ENCODE measurements at places on chromosomes 3 and 15.

- DNase-seq: no peak
These were observed 13.2 kb downstream of the AAGAB start for GRCh38 chr15:67241132-67241855.

DNA sequence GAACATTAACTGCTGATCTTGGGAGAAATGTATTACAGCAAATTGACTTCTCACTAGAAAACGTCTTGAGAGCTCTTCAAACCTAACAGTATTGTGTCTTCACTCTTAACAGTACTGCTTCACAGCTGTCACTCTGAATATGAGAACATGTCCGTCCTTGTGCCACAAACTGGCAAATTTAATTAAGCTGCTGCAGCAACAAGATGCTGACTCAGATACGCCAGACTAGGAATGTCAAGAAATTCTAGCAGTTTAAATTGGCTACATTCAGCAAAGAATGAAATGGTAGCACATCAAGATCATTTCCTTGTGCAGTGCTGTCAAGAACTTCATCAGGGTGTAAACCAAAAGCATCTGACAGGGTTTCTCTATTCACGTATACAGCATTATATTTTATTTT, 7.6 kb downstream of the ICE2 start:
- DNase-seq: no peak

- peak; percentile 39 for DNase-seq
These were observed 6.3 kb downstream of the TM4SF1 start for GRCh38 chr3:149371001-149371722.

DNA sequence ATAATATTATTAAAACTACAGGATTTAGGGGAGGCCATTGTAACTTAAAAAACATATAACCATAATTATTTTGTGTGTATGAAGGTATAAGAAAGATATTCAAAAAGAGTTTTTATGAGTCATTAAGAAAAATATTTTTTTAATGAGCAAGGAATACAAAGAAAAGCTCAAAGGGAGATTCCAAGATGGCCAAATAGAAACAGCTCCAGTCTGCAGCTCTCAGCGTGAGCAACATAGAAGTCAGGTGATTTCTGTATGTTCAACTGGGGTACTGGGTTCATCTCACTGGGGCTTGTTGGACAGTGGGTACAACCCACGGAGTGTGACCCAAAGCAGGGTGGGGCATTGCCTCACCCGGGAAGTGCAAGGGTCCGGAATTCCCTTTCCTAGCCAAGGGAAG, 336.1 kb downstream of the TBL1XR1 start:
- DNase-seq: no peak

DNA sequence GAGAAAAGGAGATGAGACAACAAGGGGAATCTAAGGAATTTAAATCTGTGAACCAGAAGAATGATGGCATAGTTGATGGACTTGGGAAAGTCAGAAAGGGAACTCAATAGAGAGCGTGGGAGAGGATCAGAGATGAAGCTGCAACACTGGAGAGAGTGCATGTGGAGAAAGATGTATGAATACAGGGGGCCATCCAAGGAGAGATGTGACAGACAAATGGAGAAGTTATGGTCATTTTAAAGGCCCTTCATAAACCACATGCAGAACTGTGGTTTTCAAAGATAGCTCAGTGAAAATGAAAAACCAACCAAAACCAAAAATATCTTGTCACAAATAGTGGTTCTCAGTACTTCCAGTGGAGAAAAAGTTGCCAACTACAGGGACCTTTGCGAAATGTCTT, 265.2 kb downstream of the SUCLG2 start:
- no peak for DNase-seq

- no peak for DNase-seq
These were observed 3.1 kb upstream of the BHLHE40 start for GRCh38 chr3:4976109-4976508.

DNA sequence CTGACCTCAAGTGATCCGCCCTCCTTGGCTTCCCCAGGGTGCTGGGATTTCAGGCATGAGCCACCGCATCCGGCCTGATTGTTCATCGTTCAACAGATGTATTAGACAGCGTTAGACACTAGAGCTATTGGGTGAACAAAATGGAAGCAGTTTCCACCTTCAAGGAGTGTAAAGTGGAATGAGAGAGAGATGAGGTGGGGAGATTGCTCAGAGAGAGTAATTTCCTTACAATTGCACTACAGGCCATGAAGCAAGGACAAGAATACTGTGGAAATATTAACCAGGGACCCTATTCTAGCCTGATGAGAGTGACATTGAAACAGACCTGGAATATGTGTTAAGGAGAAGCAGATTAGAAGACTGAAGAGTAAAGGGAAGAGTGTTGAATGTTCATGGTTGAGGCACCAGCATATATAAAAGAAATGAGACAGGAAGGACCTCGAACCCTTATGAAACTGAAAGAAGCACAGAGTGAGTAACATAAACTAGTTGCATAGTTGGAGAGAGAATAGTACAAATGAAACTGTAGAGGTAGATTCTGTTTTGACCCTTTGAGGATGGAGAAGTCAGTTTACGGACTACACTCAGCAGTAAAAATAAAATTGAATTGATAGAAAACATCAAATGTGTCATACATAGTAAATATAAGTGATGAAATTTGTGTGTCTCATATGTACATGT, 7.2 kb downstream of the RTF1 start:
- no peak for DNase-seq

DNA sequence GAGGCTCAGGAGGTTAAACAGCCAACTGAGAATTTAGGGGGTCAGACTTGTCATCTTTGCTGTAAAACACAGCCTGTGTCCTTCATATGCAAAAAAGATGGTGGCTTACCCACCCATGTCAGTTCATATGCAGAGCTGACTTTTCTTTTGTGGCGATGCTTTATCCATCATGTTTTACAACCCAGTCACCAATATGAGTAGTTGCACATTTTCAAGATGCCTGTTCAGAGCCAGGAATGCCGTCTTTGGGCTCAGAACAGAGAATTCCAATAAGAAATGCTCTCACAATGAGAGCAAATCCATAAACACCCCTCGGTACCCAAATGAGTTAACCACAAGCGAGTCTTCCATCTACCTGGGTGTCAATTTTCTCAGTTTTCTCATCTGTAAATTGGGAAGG, 83.6 kb downstream of the TIGIT start:
- DNase-seq: no peak

- DNase-seq: no peak
These were observed 39.7 kb downstream of the SPATA12 start for GRCh38 chr3:57100046-57100695.

DNA sequence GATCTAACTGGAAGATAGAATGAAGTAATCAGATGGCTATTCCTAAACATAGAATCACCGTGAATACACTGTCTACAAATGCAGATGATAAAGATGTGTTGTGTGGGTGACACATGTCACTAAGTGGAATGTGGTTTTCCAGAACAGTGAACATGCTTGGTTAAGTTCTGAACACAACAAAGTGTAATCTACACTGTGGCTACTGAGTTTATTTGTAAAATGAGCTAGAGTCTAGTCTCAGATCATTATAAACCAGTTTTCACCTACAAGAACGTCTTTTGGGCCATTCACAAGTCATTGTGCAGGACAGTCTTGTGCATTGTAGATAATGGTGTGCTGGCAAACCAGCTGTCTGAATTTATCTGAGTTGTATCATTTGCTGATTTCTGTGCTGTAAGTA, 35.3 kb downstream of the OXNAD1 start:
- DNase-seq: no peak

- no peak for DNase-seq
These were observed 228.3 kb downstream of the ADAMTS17 start for GRCh38 chr15:100113351-100114080.

- DNase-seq: peak; percentile 61
These were observed at the start of gene CFAP92 for GRCh38 chr3:128993461-128994172. Gene CFAP92 (minus strand): TSS chr3:128994076. CDS start chr3:128993304, 772 bp downstream.

DNA sequence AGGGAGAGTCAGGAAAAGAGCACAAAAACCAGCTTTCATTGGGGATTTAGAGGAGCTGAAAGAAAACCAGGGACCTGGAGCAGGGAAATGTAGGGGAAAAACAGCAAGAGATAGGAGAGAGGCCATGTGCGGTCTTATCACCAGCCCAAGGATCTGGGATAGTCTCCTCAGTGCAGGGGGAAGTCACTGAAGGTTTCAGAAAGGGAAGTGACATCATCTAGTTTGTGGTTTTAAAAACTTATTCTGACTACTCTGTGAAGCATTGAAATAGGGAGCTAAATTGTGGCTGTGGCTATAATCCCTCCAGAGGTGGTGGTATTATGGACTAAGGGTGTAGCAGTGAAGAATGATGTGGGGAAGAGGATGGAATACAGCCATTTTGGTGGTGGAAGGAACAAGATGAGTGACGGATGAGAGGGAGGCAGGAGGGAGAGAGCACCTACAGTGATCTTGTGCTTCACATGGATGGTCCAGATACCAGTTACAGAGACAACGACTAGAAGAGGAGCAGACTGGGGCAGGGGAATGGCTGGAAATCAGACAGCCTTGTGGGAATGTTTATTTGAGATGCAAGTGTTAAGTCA, 72.7 kb downstream of the HMG20A start:
- no peak for DNase-seq

DNA sequence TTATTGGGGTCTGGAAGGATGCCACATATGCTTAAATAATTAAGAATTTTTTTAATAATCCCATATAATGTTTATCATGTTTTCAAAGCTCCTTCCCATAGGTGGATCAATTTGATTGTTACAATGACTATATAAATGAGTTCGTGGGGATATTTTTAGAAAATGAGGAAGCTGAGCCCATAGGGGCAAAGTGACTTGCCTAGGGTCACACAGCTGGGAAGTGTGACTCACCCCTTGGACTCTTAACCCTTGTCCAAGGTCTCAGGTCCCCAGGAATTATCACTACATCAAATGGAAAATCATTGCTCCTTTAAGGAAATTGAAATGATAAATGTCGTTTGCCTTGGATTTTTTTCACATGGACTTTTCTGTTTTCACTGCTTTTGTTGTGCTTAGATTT, 161.2 kb upstream of the RGMA start:
- no peak for DNase-seq

Data from NCI-H2081 treated with DMSO at 0.1 percent for 48 hours (cell line).